ENCODE measurements at places on chromosomes 11 and 22.

- DNase-seq: no peak
Observed at GRCh38 chr11:60344146-60344545, 17.1 kb downstream of the MS4A6E start.

DNA sequence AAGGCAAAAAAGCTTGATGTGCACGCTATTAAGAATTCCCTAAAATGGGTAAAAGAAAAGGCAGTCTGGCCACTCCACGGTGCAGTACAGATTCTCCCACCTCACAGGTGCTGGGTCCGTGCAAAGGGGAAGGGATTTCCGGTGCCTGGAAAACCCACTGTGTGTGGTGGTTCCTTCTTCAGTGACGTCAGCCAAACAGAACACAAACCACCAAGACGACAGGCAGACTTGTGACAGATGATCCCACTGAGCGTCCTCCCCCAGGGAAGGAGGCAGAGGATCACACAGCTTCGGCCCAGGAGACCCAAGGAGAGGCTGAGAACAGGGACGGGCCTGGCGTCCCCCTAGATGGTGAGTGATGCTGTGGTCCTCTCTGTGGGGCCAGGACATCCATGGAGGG is 18.6 kb downstream of the PHF21B start:
- DNase-seq: no peak

DNA sequence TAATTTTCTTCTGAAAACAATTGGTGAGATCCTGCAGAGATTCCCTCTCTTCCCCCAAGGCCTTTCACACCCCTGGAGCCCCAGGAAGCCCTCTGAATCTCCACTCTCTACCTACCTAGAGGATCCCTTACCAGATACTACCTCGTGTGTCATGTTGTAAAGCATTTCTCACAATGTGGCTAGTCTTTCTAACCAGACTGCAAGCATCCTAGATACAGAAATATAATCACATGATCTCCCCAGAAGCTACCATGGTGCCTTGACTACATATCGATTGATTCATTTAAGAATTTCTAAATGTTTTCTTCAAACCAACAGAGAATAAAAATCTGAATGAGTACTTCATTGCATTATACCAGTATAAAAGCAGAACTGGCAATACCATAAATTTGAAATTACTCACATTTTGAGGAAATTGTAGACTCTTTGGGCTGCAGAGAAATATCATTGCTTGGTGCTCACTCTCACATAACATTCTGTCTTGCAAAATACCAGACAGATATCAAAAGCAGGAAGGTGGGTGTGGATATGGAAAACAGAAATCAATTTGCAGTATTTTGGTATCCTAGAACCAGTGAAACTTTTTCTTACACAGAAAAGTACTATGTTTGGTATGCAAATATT is 113.5 kb downstream of the MAML2 start:
- no peak for DNase-seq

GRCh38 chr11:78187366-78188285 is 800 bp downstream of the KCTD21 start:
- peak; percentile 54 for DNase-seq

GRCh38 chr11:61552108-61552635 is 28.7 kb downstream of the SYT7 start:
- no peak for DNase-seq

DNA sequence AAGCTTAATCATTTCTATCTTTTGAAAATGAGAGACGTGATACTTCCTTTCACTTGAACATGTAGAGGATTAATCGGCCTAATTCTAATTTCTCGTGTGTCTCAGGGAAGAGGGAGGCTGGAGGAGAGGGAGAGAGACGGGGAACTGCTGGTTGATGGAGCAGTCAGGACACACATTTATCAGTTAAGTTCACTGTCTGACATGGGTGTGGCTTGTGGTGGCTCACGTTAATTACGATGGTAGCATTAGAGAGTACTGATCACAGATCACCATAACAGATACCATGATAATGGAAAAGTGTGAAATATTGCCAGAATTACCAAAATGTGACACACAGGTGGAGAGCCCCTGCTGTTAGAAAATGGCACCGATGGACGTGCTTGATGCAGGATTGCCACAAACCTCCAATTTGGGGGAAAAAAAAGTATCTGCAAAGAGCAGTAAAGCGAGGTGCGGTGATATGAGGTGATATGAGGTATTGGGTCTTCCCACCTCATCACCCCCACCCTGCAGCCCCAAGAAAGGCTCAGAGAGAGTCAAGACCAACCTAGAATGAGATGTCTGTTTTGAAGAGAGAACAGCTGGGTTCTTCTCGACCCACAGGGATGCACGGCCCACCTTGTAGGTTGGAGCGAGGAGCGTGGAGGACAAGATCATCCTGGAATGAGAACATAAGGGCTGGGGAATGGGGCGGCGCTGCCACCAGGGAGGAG is 19.7 kb downstream of the ZBED4 start:
- no peak for DNase-seq

- DNase-seq: no peak
Observed at GRCh38 chr11:83410605-83411565, 124.7 kb upstream of the CCDC90B start.

GRCh38 chr11:111186308-111186915 is 59.1 kb upstream of the POU2AF2 start:
- no peak for DNase-seq

DNA sequence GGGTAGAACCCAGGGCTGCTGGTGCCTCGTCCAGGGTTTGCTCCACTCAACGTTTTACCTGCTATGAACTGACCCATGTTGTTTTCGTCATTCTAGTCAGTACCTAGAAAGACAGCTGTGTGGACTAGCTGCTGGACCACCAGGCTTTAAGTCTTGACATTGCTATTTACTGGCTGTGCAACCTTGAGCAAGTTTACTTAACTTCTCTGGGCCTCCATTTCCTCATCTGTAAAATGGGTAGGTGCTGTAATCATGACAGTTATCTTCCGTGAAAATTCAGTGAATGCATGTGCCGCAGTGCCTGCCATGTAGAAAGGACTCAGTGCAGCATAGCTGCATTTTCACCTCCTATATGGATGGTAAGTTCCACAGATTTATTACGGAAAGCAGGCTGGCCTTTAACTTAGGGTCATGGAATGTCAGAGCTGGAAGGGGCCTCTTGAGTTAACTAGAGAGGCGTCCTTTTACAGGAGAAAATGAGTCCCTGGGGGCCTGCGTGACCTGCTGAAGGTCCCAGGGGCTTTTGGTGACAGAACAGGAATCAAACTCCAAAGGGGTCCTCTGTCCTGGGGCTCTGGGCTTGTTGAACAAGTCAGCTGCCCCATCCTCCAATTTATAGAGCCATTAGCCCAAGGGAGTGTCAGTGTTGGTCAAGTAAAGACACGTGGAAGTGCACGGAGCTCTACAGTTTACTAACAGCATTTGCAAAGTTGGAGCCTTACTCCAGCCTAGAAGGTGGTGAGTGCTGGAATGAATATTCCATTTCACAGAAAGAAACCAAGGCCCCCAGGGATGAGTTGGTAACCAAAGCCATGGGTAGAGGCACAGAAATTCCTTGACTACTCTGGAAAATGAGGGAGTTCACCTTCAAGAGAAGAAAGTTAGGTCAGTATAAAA is 12.0 kb upstream of the MALAT1 start:
- DNase-seq: no peak

DNA sequence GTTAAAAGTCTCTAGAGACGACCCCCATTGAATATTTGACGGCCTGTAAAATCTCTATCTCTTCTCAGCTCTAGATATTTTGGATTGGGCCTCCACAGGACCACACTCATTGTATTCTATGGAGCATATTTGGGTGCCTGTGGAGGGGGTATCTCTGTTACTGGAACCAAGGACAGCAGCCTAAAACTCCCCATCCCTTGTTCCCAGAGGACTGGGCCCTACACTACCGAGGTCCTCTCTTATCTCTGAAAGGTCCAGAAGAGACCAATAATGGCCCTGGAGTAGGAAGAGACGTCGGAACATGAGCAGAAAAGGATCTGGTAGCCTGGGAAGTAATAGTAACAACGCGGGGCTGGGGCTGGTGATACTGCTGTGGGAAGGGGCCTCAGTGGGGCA is 542 bp downstream of the HPS4 start:
- DNase-seq: no peak

DNA sequence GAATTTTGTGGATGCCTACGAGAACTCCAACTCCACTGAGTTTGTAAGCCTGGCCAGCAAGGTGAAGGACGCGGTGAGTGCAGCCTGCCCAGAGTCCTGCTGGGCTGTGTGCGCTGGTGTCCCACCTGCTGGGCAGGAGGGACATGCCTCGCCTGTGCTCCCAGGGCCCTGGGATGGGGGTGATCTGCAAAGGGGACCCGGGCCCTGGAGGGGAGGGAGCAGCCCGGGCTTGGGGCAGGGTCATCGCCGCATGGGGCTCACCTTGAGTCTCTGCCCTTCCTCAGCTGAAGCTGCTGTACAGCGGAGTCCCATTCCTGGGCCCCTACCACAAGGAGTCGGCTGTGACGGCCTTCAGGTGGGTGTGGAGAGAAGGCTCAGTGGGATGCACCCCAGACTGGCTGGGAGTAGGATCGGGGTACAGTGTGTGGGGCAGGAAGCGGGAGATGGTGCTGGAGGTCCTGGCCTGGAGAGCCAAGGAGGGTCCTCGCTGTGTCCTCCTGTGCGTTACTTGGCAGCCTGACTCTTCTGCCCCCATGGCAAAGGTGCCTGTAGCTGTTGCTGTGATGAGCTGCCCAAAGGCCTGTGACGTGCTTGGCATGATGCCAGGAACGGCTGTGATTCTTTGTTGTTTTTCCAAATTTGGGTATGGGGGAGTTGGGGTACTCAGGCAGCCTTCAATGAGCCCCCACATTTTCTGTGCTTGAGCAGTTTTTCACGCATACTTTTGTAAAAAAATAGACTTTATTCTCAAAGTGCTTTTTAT is 29.2 kb downstream of the ST14 start:
- DNase-seq: no peak

DNA sequence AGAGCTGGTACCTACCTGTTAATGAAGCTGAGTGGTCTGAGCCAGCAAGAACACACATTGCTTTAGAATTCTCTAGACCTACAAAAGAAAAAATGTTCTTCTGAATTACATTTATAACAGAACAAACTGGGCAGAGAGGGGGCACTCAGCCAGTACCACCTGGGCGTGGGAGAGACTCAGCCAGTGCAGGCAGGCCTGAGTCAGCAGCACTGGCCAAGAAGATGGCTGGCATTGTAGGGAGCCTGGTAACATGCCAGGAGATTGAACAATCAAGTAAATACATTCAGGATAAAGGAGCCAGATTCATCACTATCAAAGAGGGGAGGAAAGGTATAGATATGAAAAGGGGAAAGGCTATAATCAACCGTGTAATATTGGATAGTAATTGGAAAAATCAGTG is 19.9 kb downstream of the SERGEF start:
- DNase-seq: no peak

- no peak for DNase-seq
Observed at GRCh38 chr11:36463781-36464180, 46.3 kb downstream of the TRAF6 start.

DNA sequence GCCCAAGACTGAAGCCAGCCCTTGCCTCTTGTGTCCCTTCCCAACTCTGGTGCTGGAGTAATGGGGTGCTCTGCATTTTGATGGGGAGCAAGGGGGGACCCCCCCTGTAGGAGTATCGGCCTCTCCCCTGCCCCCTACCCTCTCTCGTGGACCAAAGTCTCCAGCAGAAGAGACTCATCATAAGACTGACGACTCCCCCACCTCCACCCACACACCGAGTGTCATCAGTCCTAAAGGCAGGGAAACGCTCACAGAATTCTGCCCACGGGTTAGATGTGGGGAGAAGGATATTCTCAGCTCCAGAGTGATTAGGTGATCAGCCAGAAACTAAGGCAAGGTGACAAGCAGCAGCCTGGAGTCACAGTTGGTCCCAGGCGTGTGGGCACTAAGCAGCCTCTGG is 38.8 kb downstream of the PPP2R1B start:
- DNase-seq: no peak

GRCh38 chr11:58805065-58805464 is 39.4 kb downstream of the GLYATL2 start:
- DNase-seq: peak; percentile 42

DNA sequence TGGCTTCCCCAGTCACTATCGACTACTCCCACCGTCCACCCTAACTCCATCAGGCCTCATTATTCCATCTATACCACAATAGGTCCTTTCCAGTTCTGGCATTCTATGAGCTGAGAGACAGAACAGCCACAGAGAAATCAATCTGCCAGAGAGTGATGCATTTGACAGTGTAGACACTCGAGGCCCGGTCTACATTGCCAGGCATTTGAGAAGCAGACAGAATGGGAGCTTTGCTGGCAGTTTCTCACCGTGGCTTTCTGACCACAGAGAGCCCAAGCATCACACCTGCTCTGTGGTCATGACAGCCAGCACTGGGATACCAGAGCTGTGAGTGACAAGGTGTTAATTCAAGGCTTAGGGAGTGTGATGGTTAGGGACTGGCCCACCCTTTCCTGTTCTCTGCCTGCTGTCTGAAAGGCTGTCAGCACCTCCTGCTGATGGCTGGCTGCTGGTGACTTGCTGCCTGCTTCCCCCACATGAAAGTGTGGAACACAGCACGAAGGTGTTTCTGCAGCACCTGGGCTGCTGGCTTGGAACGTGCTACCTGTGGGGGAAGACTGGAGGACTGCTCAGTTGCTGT is 137.8 kb downstream of the KIRREL3 start:
- DNase-seq: no peak

- DNase-seq: no peak
Observed at GRCh38 chr11:116302756-116303155, 470.0 kb downstream of the BUD13 start.

- DNase-seq: no peak
Observed at GRCh38 chr11:15764948-15765347, 591.4 kb downstream of the SOX6 start.

GRCh38 chr22:42680648-42681047 is 31.5 kb upstream of the CYB5R3 start:
- peak; percentile 86 for DNase-seq

DNA sequence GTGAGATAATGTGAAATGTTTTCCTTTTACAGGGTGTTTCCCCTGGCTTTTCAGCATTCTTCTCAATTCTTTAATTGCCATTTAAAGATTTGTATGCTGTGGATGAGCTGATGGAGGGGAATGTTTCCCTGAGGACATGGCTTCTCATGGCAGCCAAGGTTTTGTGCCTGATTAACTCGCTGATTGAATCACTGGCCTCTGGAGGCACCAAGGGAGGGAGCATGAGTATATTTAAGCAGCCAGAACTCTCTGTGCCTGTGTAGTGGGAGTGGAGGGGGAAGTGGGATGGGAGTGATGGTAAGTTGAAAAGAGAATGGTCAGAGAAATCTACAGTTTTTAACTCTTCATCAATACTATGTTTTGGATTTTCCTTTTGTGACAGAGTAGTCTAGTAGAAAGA is 88.7 kb downstream of the STIM1 start:
- no peak for DNase-seq

DNA sequence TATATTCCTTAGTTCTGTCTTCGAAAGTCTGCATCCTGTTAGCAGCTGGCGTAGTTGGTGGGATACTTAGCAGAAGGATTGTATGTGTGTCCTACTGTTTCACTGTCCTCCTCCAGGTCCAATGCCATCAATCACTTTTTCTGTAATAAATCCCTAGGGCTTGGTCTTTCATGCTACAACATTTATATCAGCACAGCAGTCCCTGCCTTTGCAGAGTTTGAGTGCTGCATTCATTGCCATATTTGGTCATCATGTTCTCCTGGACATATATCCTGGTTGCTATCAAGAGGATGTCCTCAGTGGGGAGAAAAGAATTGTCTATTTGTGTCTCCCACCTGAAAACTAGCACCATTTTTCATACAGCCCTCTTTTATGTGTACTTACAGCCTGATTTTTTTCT is 67.0 kb downstream of the OR5AK2 start:
- no peak for DNase-seq
